SJSA1 (cell line): ENCODE measurements at places on chromosomes 13 and 19.

DNA sequence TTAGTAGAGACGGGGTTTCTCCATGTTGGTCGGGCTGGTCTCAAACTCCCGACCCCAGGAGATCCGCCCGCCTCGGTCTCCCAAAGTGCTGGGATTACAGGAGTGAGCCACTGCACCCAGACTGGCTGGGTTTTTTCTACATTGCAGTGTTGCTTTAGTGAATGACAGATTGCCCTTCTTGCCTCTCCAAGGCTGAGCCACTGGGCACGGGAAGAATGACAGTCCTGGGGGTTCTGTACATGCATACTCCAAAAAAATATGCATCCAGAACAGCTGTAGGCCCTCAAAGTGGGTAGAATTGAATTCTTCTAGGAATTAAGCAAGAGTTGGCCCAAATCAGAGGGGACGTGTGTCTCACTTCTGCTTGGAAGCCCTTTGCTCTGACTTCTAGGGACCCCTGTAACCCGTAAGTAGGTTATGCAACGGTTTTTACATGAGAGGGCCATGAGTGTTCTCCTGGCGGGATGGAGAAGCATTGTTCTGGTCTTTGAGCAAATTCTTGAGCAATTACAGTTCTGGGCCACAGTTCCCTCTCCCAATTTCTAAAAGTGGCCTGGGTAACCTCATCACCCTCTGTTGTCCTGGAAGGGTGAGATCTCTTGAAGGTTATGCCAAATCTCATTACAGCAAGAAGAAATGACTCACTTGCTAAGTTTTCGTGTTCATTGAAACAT is 3.6 kb downstream of the ACTN4 start:
- DNase-seq = peak; percentile 88
- peak overlapping the region; percentile 93 for H3K4me3 ChIP-seq
- H3K27me3 ChIP-seq = no peaks in the 10 kb centered on the region
- H3K27ac ChIP-seq = peak overlapping the region; percentile 86

DNA sequence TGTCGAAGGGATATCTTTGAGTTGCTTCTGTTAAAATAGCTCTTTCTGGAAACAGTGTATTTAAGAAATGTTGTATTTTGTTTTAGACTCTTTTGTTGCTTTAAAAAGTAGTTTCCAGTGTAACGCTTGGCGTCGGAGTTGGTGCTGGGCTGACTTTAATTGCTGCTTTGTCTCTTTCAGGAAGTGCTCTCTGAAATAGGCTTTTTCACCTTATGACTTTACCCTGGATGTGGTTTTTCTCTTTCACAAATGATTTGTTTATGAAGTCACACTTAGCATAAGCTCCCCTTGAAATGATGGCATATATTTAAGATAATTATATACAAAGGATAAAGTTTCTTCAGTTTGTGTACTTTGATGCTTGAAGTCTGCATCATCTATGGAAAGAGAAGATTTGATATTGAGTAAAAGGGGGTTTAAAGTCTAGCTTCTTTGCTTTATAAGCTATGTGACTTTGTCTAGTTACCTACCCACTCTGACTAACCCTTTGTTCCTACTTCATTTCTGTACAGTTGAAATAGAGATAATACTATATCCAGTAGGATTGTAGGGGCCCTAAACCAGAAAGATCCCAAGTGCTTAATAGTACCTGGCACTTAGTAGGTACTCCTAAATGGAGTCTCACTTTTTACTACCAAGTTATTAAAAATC is at the start of gene GPR18:
Gene GPR18 (minus strand): TSS at position 170 of the 651 bp plus-strand sequence. CDS start 2,507 bp downstream, outside the sequence.
- no peak within 1 kb of the TSS for H3K4me3 ChIP-seq
- H3K27me3 ChIP-seq = no peaks in the 10 kb centered on the region
- H3K27ac ChIP-seq = no peak within 1 kb of the TSS
- H3K4me1 ChIP-seq = no peaks in the 10 kb centered on the region

DNA sequence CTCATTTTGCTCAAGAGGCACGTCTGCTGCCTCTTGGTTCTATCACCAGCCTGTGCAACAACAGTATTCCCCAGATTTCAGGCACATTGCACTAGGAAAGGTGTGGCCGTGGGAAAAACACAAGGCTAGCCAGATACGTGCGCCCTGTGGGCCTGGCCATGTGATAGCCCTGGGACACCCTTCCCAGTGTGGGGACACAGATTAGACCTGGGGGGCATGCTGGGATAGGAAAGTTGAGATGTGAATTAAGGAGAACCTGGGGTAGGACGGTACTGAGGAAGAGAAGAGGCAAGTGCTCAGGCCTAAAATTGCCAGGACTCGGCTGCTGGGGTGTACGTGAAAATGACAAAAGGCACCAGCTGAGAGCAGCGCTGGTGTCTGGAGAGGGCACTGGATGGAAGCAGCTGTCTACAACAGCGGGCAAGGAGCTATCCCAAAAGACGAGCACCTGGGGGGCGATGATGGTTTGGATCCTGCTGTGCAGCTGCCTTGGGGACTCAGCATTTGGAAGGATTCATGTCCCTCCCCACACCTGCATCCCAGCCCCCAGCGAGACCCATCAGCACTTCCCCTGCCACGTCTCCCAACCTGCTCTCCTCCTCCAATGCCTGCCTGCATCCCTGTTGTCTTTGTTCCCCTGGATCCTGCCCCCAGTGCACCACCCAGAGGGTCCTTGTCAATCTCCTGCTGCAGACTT is 54.3 kb downstream of the GGACT start:
- H3K27ac ChIP-seq = no peak overlapping the region
- H3K4me1 ChIP-seq = no peaks in the 10 kb centered on the region
- H3K4me3 ChIP-seq = no peak overlapping the region
- H3K27me3 ChIP-seq = no peaks in the 10 kb centered on the region

DNA sequence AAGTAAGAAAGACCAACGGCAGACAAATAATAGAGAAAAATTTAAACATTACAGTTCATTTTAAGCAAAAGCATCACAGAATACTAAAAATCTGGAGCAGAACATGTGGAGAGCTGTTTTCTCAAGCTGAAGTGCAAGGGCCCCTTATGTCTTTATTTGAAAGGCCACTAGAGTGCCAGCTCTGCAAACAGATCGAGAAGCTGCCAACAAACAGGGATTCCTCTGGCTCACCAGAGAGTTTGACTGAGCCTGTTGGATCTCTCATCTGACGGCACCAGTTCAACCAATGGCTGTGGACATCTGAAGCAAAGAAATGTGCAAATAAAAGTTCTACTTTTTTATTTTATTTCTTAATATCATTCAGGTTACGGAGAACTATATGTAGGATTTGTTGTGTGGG is 119.7 kb downstream of the COL4A2 start:
- no peak overlapping the region for H3K27ac ChIP-seq
- no peaks in the 10 kb centered on the region for H3K27me3 ChIP-seq
- H3K36me3 ChIP-seq = peaks cover 43% of the 10 kb centered on the region
- peaks cover 41% of the 10 kb centered on the region for H3K4me1 ChIP-seq
- peak; percentile 40 for DNase-seq
